ENCODE measurements at places on chromosomes 5 and 9.

GRCh38 chr9:137552022-137552768 is 516 bp downstream of the MRPL41 start:
- no peak for DNase-seq

DNA sequence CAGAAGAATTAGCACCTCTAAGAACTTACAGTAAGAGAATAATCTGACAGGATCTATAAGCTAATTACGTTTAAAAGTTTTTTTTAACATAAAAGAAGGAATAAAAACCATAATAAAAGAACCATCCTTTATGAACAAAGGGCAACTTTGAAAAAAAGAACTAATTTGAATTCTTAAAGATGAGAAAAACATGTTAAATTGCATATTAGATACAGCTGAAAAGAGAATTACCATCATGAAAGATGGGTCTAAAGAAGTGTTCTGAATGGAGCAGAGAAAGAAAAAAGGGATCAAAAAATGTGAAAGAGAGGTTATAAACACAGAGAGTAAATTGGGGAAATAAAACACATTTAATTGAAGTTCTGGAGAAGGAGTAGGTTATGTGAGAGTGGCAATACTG is 45.8 kb upstream of the IFNK start:
- DNase-seq, result no peak

GRCh38 chr5:132466433-132467286 is 23.9 kb downstream of the IRF1 start:
- no peak for DNase-seq

GRCh38 chr9:137176302-137177182 is 4.7 kb upstream of the TMEM210 start:
- DNase-seq, result no peak

GRCh38 chr5:16456103-16456832 is 9.3 kb downstream of the ZNF622 start:
- DNase-seq, result no peak
